HuH-7.5 (cell line): ENCODE measurements at places on chromosomes 2 and 18.

DNA sequence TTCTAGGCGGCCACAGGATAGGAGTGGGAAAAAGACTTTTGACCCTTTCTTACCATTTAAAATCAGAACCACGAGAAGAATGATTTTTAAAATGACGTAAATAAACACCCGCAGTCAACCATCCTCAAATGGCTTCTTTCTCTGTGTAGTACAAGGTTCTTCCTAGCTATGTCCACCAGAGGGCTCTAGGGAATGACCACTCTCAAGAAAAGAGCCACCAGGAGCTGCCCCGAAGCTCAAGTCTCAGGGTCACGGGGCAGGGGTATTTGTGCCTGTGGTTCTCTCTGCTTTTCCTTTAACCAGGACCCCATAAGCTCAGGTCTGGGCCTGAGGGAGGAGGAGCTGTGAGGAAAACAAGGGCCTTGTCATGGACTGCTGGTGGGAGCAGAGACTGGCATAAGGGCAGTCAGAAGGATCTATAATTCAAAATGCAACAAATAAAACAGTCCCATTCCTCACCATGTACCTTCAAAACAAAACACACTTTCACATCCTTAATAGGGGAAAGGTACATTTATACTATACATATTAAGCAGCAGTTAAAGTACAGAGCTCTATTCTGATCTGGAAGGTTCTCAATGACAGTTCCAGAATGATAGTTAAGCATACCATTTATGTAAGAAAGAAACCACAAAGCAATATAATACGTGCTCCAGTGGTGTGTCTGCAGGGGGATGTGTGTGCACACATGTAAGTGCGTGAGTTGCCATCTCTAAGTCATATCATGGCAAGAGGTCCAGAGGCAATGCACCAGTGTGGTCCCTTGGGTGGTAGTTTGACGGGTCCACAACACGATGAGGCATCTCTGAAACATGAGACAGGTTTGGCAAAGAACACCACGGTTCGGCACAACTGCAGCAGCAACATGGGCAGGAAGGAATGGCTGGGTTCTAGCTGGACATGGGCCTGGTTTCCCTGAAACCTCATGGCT, 18.6 kb downstream of the LYPD1 start:
- DNase-seq = peak; percentile 57

DNA sequence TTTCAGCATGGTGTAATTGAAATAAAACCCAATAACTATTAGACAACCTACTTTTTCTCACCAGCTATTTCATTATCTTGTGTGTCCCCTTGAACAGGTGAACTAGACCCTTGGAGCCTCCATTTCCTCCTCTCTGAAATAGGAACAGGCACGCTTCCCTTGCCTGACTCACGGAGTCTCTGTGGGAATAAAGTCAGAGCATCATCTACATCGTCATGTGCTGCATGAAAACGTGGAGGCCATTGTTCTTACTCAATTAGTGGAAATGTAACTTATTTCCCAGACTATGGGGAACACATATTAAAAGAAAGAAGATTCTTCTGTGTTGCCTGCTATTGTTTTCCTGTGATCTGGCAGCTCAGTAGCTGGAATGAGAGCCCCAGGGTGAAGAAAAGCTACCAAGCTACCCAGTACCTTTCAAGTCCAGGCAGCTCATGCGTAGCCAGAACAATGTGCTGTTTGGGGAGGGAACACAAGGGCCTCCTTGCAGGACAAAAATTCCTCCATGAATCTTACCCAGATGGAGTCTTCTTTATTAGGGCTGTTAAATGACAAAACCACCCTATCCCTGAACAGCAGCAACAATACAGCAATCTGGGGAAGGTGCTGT, 59.8 kb downstream of the SOX11 start:
- no peak for DNase-seq

GRCh38 chr2:202452744-202453143, 76.6 kb downstream of the BMPR2 start:
- no peak for DNase-seq

- DNase-seq = no peak
Observed at GRCh38 chr2:111209045-111209514, 88.4 kb downstream of the BCL2L11 start.

DNA sequence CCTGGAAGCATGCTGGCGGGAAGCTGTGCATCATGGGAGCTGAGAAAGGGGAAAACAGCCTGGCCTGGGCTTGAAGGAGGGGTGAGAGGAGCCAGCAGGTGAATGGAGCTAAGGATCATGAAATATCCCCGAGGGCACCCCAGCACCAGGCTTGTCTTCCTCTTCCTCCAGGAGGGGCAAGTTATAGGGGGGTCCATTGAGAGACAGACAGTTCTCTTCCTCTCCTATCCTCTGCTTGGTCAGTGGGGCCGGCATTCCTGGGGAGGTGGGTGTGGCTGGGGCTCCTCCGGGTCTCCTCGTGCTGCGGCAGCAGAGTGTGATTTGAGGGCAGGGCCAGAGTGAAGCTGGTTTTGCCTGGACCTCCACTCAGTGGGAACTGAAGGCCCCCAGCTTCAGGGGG, 78.9 kb downstream of the LIPG start:
- DNase-seq = no peak

- no peak for DNase-seq
Observed at GRCh38 chr2:213932-214693, 49.7 kb downstream of the SH3YL1 start.

- DNase-seq = no peak
Observed at GRCh38 chr2:8327371-8328100, 354.3 kb upstream of the ID2 start.

DNA sequence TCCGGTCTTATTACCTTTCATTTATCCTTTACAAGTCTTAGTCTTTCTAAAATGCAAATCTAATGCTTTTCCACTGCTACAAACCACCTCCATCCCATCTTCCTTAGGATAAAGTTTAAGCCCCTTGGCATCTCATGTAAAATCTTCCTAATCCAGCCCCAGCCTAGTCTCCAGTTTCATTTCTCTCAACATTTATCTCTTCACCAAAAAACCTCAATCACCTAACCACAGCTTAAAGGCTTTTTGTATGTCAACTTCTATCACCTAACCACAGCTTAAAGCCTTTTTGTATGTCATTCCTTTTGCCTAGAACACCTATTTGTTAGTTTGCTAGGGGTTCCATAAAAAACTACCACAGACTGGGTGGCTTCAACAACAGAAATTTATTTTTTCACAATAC, 4.2 kb downstream of the TRAK2 start:
- DNase-seq = no peak

- DNase-seq = no peak
Observed at GRCh38 chr18:56202678-56203077, 435.7 kb downstream of the TXNL1 start.

GRCh38 chr18:50183556-50183955, 11.4 kb downstream of the MYO5B start:
- no peak for DNase-seq

- DNase-seq = no peak
Observed at GRCh38 chr18:45227001-45227742, 388.1 kb upstream of the SLC14A2 start.

- DNase-seq = no peak
Observed at GRCh38 chr2:208192611-208193236, 2.9 kb upstream of the C2orf80 start.

GRCh38 chr2:100952512-100952911, 49.6 kb upstream of the RPL31 start:
- DNase-seq = no peak

- no peak for DNase-seq
Observed at GRCh38 chr18:49096021-49096420, 145.3 kb upstream of the SMAD7 start.

- DNase-seq = no peak
Observed at GRCh38 chr18:24500217-24500616, 39.8 kb downstream of the HRH4 start.

- peak; percentile 72 for DNase-seq
Observed at GRCh38 chr2:239143858-239144712, 256.7 kb downstream of the HDAC4 start.

DNA sequence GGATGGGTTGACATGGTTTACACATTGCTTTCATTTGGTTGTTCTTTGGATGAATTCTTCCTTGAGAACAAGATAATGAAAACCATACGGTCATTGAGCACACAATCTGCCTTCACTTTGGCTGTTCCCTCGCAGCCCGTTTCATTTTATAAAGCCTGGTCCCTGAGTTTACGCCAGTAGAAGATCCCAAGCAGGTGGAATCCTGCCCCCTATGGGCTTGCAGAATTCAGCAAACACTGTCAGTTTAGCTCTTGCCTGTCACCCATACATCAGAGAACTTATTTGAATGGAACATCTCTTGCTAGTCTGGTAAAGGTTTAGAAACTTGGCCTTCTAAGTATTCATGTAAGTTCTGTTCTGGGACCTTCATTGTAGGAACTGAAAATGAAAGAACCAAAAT, 666.4 kb upstream of the ZEB2 start:
- DNase-seq = no peak

DNA sequence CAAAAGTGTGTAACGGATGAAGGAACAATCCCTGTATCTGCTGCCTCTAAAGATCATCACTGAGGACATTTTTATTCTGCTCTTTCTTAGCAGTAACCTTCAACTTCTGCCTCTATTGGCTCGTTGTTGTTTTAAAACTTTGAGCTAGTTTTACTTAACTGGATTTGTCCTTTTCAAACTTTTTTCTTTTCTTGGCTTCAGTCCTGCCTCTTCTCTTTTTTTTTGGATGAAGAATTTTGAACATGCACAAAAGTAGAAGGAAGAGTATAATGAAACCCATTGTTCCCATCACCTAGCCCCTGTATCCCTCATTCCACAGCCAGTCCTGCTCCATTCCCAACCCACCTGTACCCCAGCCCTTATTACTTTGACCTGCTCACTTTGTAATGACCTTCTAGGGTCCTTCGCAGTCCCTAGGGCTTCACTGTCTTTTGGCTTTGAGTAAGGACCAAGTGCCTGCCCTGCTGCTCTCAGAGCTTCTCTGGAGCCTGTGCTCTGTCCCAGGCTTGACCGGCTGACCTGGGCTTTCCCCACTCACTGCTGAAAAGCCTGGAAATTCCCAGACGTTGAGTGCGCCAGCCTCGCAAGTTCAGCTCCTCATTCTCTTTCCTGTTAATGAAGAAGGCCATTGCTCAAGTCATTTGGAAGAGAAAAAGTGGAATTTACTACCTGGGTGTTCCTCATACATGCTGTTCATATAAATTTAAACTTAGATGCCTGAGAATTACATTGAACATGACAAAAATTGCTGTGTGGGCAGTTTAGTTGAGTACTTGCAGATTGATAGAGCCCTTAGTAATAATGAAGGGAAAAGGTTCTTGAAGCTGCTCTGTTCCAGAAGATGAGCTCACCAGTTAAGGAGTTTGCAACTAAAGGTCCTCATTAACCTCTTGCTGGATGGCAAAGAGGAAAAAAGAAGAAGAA, 149.3 kb upstream of the ALPP start:
- DNase-seq = no peak

GRCh38 chr2:88656690-88657089, 29.4 kb upstream of the EIF2AK3 start:
- no peak for DNase-seq

DNA sequence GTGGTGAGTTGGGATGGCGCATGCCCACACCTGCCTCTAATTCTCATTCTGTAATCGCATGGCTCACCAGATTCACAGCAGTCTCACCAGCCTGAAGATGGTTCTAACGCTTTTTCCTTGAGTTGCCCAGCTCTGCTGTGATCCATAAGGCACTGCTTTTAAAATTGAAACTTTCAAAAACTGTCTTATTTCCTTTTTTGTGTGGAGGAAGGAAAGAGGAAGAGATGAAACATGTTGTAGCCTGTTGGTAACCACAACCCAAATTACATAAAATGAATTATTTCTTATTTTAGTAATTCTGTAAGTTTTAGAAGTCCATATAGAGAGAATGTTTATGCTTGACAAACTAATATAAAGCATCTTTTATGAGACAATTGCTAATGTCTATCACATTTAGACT, 165.4 kb downstream of the RBM43 start:
- no peak for DNase-seq

DNA sequence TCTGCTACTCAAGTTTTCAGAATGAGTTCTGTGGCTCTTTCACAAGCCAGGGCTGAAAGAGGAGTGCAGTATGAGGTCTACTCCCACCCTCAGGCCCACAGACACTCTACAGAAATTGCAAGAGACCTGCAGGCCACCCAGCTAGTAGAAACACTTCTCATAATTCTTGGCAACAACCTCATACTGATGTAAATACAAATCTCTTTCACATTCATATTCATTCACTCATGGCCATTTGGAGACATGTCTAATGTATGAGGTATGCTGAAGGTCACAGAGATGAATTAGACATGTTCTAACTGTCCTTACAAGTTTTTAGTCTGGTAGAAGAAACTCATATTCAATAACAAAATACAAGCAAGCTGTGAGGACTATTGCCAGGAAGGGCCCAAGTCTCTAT, 83.8 kb upstream of the KLHL29 start:
- no peak for DNase-seq
